ENCODE measurements at places on chromosomes 5 and 9. TPM values are rescaled to one million over a fixed set of nuclear protein-coding genes. Genes with fewer than 3 reads are reported as not detected.

DNA sequence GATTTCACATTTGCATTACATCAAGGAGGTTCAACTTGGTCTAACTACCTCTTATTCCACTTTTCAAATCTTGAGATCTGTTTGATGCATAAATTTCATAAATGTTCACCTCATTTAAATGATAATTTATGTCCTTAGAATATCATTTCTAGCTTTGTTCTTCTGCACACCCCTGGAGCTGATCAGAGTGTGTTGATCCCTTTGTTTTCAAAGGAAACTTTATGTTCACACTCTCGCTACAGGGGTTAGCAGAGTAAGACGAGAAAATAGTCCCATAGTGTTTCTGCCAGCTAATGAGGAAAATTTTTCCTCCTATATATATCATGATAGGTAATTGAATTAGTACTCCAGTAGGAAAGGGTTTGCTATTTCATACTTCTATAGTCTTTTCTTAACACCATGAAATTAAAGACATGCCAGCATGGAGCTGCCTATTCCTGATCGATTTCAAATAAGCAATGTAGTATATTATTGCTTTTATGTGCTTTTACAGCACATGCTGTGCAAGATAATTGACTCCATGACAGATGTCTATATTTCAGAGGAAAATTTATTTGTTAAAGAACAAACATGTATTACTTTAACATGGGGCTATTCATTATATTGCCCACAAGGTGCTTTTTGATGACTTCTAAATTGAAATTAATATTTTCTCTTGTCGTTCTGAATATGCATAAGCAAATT lies 4.8 kb upstream of the PAM start:
- no peak overlapping the region for H3K4me3 ChIP-seq
- no peak for DNase-seq
- no peak overlapping the region for H3K27ac ChIP-seq
- H3K27me3 ChIP-seq, result peaks cover 6% of the 10 kb centered on the region
- H3K4me1 ChIP-seq, result peaks cover 41% of the 10 kb centered on the region
- H3K36me3 ChIP-seq, result peaks cover 7% of the 10 kb centered on the region

- H3K27ac ChIP-seq, result peak overlapping the region; percentile 87
- peaks cover 24% of the 10 kb centered on the region for H3K36me3 ChIP-seq
- H3K4me1 ChIP-seq, result peaks cover 22% of the 10 kb centered on the region
These were observed 30.4 kb downstream of the MTREX start for GRCh38 chr5:55338092-55338613.

DNA sequence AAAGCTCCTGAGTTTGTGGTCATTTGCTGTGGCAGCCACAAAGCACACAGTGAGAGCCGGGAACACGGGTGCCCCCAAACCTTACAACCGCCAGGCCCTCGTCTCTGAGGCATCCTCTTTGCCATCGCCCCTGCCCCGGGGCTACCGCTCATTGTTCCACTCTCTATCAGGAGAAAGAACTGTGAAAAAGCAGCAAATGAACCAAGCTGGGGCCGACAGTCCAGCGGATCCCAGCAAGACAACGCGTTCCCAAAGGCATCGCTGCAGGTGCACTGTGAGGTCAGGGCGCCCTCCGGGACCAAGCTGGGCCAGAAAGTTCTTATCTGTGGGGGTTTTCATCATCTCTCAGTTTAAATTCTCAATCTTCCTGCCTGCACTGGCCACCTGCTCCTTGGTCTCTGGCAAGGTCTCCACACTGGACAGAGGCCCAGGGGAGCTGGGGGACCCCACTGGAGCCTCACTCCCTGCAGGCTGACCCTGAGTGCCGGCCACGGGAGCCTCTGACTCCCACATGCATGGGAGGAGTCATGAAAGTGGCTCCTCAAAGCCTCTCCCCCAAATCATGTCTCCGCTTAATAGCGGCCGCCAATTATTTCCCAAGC lies 32.1 kb downstream of the VAV2 start:
- no peak overlapping the region for H3K27ac ChIP-seq
- no peaks in the 10 kb centered on the region for H3K36me3 ChIP-seq
- no peak overlapping the region for H3K4me3 ChIP-seq
- no peak for DNase-seq

DNA sequence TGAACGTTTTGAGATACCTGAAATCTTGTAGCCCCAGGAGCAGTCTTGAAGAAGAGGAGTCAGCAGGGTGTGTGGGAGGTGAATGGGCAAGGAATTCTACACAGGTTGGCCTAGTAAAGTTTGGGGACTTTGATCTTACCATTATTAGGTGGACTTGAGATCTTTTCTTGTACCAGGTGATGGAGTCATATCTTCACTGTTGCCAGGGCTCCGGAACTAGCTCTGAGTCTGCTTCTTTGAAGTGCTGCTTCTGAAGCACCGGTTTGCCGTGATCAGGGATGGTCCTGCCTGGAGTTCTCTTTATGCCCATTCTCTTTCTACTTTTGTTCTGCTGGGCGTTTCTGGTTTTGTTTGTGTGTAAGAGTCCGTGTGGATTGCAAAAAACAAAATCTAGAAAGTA lies 27.4 kb downstream of the RCL1 start:
- H3K27me3 ChIP-seq, result no peaks in the 10 kb centered on the region
- no peak overlapping the region for H3K4me3 ChIP-seq
- H3K27ac ChIP-seq, result no peak overlapping the region
- H3K36me3 ChIP-seq, result peaks cover 8% of the 10 kb centered on the region

The NIPAL4 gene
- total RNA-seq, result 2.2 TPM
